Right renal cortex interstitium (tissue), 3 donors: ENCODE measurements at places on chromosomes 2 and 18.
A peak's percentile ranks its signal among the peaks of the same experiment; 100 is the strongest.

GRCh38 chr2:186984966-186985365, 136.0 kb upstream of the ZSWIM2 start:
- no peak for DNase-seq

- no peak for DNase-seq
These were observed 51.3 kb downstream of the GTF2A1L start for GRCh38 chr2:48668992-48669391.

- DNase-seq = no peak
These were observed 165.5 kb upstream of the SALL3 start for GRCh38 chr18:78813936-78814710.

- no peak for DNase-seq
These were observed 244.9 kb downstream of the ETAA1 start for GRCh38 chr2:67642046-67642382.

GRCh38 chr2:190413421-190413820, 5.3 kb downstream of the MFSD6 start:
- no peak for DNase-seq

GRCh38 chr2:86037141-86037794, 68.4 kb downstream of the POLR1A start:
- DNase-seq = no peak

DNA sequence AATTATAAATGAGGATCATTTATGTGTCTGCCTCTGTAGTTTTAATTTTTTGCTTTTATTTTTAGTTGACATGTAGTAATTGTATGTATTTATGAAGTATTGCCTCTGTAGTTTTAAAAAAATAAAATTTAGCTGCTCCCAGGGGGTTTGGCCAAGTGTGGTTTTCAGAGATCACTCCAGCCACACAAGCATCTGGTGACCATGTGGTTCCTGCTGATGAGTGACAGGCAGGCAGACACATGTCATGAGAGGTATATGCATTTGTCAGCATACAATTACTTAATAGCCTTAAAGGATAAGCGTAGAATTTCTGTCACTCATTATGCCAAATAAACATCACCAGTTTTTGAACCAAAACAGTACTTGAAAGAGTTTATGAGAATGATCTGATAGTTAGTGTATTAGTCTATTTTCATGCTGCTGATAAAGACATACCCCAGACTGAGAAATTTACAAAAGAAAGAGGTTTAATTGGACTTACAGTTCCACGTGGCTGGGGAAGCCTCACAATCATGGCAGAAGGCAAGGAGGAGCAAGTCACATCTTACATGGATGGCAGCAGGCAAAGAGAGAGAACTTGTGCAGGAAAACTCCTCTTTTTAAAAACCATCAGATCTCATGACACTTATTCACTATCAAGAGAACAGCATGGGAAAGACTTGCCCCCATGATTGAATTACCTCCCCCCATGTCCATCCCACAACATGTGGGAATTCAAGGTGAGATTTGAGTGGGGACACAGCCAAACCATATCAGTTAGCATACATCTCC, 29.6 kb downstream of the MREG start:
- no peak for DNase-seq

- DNase-seq = no peak
These were observed 4.0 kb upstream of the HNMT start for GRCh38 chr2:137960223-137960622.

GRCh38 chr2:241818229-241818942, 9.4 kb downstream of the NEU4 start:
- no peak for DNase-seq

GRCh38 chr2:211367293-211367692, 810.9 kb downstream of the CPS1 start:
- DNase-seq = peak; percentile 3

GRCh38 chr2:10678225-10678624, 11.6 kb downstream of the NOL10 start:
- DNase-seq = no peak

- DNase-seq = no peak
These were observed 962.3 kb upstream of the NRXN1 start for GRCh38 chr2:51994123-51994763.

- DNase-seq = no peak
These were observed 10.5 kb upstream of the INSIG2 start for GRCh38 chr2:118077636-118078247.

- no peak for DNase-seq
These were observed 231.4 kb downstream of the HAUS1 start for GRCh38 chr18:46335534-46336101.

DNA sequence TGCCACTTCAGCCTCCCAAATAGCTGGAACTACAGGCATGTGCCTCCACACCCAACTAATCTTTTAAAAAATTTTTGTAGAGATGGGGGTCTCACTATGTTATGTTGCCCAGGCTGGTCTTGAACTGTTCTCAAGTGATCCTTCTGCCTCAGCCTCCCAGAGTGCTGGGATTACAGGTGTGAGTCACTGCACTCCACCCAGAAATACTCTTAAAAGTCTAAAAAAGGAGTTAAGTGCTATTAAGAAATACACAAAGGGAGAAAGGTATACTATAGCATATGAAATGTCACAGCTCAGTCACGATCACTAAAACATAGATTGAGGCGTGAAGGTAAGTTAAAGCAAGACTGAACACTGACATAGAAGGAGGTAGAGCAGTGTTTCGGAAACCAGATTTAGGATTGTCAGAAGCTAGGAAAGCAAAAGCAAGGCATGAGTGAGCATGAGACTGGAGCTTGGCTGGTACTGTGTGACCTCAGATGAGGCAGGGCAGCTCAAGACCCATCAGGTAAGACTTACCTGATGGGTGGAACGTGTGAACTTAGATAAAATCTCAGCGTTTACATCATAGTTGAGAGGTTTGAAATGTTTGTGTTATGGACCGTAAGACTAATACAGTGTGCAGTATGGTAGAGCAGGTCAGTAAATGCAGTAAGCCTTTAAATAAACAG, 9.2 kb downstream of the CCNYL1 start:
- no peak for DNase-seq
